Aorta (tissue), 5 donors: ENCODE measurements at places on chromosomes 1 and 21. TPM values are rescaled to one million over a fixed set of nuclear protein-coding genes. Genes with fewer than 3 reads are reported as not detected.

GRCh38 chr1:219050086-219050821, 123.4 kb upstream of the LYPLAL1 start:
- no peak for DNase-seq

- DNase-seq = no peak
Measured at GRCh38 chr1:26545969-26546323, 16.4 kb downstream of the RPS6KA1 start.

PIGC gene
- 18.0 TPM for total RNA-seq

DNA sequence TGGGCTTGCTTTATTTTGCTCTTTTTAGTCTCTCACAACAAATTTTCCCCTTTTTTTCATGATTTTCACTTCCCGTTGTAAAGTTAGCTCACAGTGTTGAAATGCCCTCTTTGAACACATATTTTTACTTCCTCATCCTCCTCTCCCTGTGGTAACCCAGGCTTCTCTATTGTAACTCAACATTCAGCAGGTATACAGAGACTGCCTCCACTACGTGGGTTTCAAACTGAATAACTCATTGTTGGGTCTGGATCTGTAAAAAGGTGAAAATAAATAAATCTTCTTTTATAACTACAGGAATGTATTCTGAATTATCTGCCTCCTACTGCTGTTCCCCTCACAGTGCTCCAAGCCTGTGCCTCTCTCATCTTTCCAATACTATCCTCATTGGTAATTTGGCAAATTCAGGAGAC, 166.4 kb downstream of the RUNX1 start:
- no peak for DNase-seq

- DNase-seq = peak; percentile 70
Measured at GRCh38 chr1:33299461-33300155, 21.3 kb downstream of the A3GALT2 start.

MFSD2A gene
- 1.3 TPM for total RNA-seq

GRCh38 chr1:54354899-54355298, 51.3 kb downstream of the SSBP3 start:
- DNase-seq = peak; percentile 55
